ENCODE measurements at places on chromosomes 12 and 14. TPM values are rescaled to one million over a fixed set of nuclear protein-coding genes. Genes with fewer than 3 reads are reported as not detected.

The KCNMB4 gene
- total RNA-seq, result 0.34 TPM

- DNase-seq, result peak; percentile 52
Observed at GRCh38 chr12:104063712-104064030, 660 bp upstream of the HCFC2 start.

The CLEC7A gene
- 0.47 TPM for total RNA-seq

The KRT77 gene
- not detected for total RNA-seq

DNA sequence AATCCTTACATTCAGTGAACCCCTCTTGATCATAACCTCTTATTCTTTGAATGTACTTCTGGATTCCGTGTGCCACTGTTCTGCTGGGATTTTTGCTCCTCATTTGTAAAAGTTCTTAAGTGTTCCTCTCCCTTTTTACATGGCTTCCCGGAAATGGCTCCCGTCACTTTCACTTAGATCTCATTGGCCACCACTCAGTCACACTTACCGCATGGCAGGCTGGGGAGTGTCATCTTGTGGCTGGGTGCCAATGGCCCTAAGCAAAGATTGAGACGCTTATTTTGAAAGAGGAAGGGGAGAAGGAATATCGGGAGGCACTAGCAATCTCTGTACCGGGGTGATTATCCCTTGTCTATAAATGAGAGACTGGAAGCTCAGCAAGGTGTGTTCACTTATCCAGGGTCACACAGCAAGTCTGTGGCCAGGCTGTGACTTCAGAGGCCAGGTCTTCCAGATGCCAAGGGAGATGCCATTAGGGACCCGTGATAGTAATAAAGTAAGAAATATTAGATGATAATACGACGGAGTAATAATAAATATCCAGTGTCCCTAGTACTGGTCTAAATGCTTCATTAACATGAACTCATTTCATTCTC lies 68.8 kb downstream of the RNFT2 start:
- DNase-seq, result no peak

DNA sequence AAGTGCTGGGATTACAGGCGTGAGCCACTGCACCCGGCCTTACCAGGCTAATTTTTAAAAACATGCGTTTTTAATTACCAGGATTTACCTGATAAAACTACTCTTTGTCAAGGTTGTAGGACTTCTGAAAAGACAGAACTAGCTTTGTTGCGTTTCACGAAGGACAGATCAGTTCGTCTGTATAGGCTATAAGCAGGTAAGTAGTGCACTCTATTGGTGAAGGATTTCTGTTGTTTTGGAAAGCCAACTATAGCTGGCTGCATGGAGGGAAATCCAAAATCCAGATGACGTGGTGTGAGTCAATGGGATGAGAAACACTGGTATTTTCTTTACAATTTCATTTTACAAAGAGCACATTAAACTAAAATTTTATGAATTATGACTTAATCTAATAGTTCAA lies 14.6 kb downstream of the GNPNAT1 start:
- no peak for DNase-seq

DNA sequence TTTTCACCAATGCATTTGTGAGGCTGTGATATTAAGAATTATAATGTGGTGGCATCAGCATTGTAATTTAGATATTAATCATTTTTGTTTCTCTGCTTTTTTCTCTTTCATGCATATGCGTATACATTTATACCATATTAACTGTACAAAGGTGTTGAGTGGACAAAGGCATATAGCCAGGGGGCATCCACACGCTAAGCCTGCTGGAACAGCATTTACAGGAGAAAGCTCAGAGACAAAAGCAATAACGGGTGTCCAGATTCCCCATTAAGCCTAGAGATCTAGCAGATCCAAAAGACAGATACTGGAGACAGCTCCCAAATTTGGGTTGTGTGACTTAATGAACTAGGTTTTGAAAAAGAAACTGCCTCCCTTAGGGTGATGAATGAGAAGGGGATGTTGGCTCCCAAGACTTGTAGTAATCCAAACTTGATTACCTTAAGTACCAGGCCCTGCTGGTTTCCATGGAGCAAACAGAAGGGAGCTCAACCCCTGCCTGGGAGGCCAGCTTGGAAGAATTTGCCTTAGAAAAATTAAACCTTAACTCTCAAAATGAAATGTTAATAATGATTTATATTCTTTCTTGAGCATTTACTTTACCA lies 181.9 kb downstream of the SLC6A15 start:
- no peak for DNase-seq

GRCh38 chr12:40117818-40118217 lies 11.9 kb upstream of the SLC2A13 start:
- no peak for DNase-seq

- peak; percentile 5 for DNase-seq
Observed at GRCh38 chr14:72104011-72104613, 171.9 kb downstream of the RGS6 start.

GRCh38 chr12:131035245-131035681 lies 81.6 kb downstream of the ADGRD1 start:
- DNase-seq, result no peak

GRCh38 chr12:69002969-69003368 lies 70.0 kb upstream of the CPM start:
- no peak for DNase-seq

The MED6 gene
- total RNA-seq, result 32.8 TPM

DNA sequence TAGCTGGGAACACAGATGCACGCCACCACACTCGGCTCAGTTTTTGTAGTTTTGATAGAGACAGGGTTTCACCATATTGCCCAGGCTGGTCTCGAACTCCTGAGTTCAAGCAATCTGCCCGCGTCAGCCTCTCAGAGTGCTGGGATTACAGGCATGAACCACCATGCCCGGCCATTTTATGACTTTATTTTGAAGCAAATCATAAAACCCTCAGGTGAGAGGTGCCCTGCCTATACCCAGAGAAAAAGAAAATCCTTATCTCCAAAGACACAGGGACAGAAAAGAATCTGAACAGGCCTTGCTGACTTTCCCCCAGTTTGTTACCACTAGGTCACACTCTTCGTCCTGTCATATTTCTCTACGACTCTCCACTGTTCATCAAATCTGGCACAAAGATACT lies 48.8 kb downstream of the DAO start:
- DNase-seq, result no peak

DNA sequence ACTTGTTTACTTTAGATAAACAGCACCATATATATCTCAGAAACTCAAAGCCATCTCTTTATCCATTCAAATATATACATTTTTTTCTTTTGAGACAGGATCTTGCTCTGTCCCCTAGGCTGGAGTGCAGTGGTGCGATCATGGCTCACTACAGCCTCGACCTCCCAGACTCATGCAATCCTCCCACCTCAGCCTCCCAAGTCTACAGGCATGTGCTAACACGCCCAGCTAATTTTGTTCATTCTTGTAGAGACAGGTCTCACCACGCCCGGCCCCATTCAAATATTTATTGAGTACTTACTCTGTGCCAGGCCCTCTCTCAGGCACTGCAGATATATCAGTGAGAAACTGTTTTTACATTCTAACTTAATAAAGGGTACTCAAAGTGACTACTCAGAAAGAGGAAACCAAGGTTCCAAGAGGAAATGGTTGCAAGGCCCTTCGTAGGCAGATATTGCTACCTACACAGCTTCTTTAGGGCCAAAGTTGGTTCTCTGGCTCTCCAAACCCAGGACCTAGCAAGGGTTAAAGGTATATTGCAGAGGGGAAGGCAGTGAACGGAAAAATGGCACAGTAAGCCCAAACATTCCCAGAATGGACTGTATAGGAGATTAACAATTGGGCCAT lies 2.9 kb downstream of the ATXN3 start:
- DNase-seq, result no peak

DNA sequence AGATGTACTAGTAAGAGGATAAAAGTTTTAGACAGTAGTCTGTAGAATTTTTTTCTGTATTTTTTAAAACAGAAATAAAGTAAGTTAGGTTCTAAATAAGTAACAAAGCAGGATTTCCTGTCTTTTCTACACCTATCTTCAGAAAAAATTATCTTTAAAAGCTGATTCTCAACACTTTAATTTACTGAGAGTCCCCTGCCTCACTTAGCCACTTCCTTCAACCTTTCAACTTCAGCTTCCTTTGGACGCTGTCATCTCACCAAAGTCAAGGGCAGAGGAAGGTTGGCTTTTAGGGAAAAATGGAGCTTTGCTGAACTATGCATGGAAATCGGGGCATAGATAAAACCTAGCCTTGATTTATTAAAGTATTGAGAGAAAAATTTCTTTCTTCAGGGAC lies 44.9 kb upstream of the CERS5 start:
- peak; percentile 25 for DNase-seq

The BATF gene
- 3.2 TPM for total RNA-seq

The EFS gene
- total RNA-seq, result 0.17 TPM
